Stimulated activated CD4-positive, alpha-beta T cell treated with anti-CD3 and anti-CD28 coated beads, Interleukin-12 subunit alpha, Interleukin-12 subunit beta, amount 100 ng/mL, for 4 hours (primary cell): ENCODE measurements at places on chromosomes 12 and 14.

DNA sequence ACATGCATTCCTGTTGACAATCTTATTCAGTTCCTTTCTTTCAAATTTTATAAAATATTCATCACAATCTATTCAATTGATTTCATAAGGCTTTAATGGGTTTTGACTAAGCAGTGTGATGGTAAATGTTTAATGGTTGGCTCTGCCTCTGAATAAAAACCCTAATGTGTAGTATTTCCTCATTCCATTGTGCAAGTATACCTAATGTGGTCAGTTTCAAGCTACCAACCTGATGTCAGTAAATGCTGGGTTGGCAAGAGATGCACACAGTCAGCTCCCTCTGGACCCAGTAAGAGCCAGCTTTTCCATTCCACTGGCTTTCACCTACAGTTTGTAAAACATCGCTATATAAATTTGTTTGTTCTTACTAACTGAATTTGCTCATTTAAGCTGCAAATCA lies 53.9 kb downstream of the METTL25 start:
- no peak for DNase-seq

GRCh38 chr12:47377414-47378221 lies 297.9 kb upstream of the AMIGO2 start:
- no peak for DNase-seq

- no peak for DNase-seq
Observed at GRCh38 chr12:49684310-49684854, 22.8 kb downstream of the FMNL3 start.

DNA sequence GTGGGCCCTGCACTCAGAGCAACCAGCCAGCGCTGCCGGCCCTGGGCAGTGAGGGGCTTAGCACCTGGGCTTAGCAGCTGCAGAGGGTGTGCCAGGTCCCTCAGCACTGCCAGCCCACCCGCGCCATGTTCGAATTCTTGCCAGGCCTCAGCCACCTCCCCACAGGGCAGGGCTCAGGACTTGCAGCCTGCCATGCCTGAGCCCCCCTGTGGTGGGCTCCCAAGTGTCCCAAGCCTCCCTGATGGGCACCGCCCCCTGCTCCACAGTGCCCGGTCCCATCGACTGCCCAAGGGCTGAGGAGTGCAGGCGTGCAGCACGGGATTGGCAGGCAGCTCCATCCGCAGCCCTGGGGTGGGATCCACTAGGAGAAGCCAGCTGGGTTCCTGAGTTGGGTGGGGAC lies 98.0 kb upstream of the NID2 start:
- no peak for DNase-seq

- DNase-seq: no peak
Observed at GRCh38 chr12:21989819-21990412, 48.7 kb upstream of the ABCC9 start.

DNA sequence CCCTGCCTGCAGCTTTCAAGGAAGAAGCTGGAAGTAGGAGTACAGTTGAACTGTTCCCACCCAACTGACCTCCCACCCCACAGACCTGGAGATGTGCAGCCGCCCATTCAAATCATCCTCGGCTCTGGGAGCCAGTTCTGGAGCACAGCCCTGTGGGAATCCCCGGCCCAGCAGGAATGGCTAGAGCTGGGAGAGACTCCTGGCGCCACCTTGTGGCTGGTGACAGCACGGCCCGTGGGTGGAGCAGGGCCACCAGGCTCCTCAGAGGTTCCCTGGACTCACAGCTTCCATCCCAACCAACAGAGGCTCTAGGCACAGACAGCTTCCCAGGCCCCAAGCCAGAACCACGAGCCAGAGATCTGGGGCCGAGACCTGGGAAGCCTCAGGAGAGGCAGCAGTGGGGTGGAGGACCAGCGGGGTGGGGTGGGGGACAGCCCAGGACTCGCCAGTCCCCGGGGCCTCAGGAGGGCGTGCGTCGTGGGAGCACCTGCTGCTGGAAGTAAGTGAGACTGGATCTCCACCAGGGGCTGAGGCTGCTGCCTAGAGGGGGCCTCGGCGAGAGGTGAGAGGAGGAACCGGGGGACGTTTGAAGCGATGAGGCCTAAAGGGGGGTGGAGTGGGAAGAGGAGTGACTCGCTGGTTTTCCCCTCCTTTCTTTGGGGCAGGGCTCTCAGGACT lies 43.4 kb downstream of the RNF34 start:
- DNase-seq: peak; percentile 69

DNA sequence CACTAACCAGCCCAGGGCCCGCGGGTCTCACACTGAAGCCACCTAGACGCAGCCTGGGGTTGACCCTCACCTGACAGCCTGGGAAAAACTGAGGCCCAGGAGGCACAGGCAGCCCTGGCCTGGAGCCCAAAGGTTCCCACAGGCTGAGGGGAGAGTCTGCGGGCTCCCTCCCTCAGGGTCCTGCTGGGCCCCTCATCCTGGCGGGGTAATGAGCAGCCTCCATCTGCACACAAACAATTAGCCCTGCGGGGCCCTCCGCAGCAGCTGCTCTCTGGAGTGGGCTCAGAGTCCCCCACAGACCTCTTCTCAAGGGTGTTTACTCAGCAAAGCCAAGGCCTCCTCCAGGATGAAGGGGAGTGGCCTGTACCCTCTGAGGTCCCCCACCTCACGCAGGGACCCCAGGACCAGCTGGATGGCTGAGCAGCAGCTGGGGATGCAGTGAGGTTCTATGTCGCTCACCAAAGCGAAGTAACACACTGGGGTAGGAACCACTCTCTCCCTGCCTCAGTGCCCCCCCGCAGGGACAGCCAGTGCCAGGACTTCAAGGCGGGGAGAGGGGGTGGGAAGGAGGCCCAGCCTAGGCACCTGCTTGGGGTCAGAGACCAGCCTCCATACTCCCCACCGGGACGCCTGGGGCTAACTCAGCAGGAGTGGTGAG lies 7.3 kb downstream of the AKT1 start:
- DNase-seq: no peak

DNA sequence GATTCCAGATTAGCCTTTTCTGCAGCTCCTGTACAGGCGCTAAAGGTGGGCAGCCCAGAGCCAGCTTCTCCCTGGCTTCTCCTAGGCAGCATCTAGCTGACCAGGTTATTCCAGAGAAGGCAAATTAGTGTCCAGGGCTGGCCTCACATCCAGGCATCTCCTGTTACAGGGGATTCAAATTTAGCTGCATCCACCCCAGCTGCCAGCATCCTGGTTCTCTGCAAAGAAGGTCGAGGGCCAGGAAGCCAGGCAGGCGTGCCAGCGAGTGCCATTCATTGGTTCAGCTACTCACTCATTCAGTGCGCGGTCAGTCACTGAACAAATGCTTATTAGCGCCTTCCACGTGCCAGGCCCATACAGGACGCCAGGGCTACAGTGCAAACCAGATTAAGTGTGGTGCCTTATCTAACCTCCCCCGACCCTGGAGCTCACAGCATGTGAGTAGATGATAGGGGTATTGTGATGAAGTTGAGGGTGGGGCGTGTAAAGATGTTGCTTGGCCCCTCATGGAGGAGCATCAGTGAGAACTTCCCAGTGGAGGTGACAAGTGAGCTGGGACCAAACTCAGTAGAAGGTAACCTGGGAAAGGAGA lies 15.7 kb upstream of the FAM222A start:
- no peak for DNase-seq

GRCh38 chr12:97283297-97283696 lies 179.3 kb upstream of the RMST start:
- DNase-seq: no peak

DNA sequence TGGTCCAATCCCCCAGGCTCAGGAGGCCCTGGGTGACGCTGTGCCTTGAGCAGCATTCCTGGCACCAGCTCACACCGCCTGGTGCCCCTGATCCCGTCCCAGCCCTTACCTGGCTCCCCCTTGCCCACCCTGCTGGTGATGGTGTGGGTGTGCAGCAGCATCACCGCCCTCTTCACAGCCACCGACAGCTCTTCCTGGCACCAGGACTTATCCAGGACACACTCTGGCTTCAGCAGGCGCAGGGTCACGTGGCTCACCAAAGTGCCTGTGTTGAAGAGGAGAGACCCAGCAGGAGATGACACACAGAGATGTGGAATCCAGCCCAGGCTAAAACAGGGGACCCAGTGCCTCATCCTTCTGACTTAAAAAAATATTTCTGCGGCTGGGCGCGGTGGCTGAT lies 36.2 kb downstream of the GCN1 start:
- no peak for DNase-seq

GRCh38 chr14:79295385-79295784 lies 915.9 kb downstream of the DIO2 start:
- no peak for DNase-seq

- DNase-seq: no peak
Observed at GRCh38 chr12:119157528-119157927, 21.2 kb upstream of the HSPB8 start.

- DNase-seq: no peak
Observed at GRCh38 chr14:21643407-21643806, 8.7 kb upstream of the OR10G2 start.

DNA sequence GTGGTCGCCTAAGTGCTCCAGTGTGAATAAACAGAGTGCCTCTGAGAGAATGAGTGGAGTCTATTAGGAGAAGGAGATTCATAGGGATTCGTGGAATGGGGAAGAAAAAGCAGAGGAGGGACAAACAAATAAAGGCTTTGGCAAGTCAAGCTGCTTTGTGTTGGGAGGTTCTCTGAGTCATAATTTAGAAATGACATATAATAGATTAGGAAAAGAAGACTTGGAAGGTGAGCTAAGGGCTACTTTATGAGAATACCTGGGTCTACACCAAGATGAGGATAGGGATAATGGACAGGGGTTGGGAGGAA lies 6.4 kb upstream of the NTN4 start:
- DNase-seq: no peak

DNA sequence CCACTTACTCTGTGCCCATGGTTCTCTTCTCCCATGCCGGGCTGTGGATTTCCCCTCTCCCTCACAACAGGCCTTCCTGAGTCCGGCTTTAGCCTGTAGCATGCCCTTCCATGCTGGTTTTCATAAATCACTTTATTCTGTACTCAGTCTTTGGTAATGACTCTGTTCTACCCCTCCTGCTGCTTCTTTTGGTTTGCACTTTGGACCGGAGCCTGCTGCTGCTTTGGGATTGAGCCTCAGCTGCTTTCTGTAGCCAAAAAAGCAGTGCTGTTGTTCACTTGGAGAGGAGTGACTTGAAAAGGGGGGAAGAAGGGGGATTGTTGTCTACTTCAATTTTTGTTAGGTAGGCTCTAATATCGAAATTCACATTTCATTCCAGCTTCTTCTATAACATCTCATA lies 8.5 kb upstream of the SLC6A13 start:
- no peak for DNase-seq

DNA sequence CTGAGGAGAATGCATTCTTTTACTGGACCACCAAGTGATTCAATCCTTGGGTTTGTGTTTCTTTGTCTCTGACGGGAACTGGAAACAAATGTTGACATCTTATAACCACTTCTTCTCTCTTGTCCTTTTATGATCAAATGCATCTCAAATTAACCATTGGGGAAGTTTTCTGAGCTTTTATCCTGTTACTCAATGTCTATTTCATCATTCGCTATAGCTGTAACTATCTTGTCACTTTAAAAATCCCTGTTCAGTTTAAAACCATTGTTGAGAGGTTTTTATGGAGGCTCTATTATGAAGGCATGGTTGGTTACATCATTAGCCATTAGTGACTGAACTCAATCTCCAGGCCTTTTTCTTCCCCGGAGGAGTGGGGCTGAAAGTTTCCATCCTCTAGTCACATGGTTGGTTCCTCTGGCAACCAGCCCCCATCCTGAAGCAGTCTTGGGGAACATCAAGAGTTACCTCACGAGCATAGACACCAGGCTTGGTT lies 2.7 kb upstream of the CLEC6A start:
- DNase-seq: no peak

- DNase-seq: no peak
Observed at GRCh38 chr14:94562022-94562421, 780 bp downstream of the SERPINA4 start.

DNA sequence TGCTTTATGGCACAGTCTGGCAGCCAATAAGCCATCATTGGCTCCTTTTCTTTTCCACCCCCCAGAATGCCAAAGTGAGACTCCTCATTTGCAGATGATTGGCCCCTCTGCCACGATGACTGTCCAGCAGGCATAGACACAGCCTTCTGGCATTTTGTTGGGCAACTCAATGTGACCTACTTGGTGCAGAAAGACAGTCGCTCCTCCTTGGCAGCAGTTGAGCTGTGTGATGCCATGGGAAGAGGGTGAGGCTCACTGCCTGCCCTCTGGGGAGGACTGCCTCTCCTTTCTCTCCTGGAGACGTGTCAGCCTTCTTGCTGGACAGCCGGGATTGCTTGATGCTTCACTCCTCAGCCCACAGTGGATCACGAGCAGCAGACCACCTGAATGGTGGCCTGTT lies 264.9 kb downstream of the C12orf75 start:
- DNase-seq: no peak

DNA sequence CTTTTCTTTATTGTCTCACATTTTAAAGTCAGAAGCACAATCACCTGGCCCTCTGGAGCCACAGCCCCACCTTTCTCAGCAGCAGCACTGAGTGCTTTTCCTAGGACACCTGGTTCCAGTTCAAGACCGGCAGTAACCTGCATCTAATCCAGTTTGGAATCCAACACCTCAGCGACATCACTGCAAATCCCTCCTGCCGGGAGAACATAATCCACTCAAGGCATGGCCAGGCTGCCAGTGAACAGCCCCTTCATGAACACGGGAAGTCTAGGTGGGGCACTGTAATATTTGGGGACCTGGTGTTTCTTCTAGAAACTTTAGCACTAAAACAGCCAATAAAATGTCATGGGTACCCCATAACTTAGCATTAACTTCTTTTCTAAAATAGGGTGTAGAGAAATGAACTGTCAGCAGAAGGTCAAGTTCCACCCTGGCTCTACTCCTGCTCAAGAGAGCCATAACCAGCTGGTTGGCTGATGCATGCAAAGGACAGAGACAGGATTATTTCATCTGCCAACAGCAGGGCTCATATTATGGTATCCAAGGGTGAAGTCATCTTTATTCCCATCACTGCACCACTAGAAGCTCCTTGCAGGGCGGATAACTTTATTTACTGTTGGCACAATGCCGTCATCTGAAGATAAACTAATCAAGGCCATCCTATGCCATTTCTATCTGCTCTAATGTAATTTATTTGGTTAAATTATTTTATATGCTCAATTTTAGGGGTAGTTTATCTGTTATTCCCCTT lies 76.7 kb downstream of the TTC7B start:
- DNase-seq: no peak

- DNase-seq: no peak
Observed at GRCh38 chr12:122659579-122659978, 43.6 kb downstream of the HCAR2 start.

DNA sequence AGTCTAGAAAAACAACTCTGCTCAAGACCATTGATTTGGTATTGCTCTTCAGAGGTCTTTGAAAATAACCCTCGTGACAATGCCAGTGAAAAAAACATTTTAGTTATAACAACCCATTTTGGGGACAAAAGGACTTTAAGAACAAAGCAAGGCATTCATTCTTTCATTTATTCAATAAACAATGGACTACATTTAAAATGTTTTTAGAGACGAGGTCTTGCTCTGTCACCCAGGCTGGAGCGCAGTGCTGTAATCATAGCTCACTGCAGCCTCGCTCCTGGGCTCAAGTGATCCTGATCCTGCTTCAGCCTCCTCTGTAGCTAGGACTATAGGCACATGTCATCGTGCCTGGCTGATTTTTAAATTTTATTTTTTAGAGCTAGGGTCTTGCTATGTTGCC lies 7.7 kb upstream of the KICS2 start:
- DNase-seq: no peak

GRCh38 chr14:30648471-30648870 lies 26.4 kb downstream of the SCFD1 start:
- DNase-seq: no peak

GRCh38 chr12:98149270-98149669 lies 366.1 kb upstream of the TMPO start:
- DNase-seq: no peak

- no peak for DNase-seq
Observed at GRCh38 chr12:50732591-50732990, 31.3 kb upstream of the ATF1 start.
